ENCODE measurements at places on chromosomes 5 and 9. TPM values are rescaled to one million over a fixed set of nuclear protein-coding genes. Genes with fewer than 3 reads are reported as not detected.

The TAF11L5 gene
- not detected for total RNA-seq

GRCh38 chr5:50672663-50673062 lies 6.2 kb downstream of the PARP8 start:
- no peak for DNase-seq

GRCh38 chr9:19648672-19649071 lies 140.2 kb downstream of the SLC24A2 start:
- DNase-seq: no peak

DNA sequence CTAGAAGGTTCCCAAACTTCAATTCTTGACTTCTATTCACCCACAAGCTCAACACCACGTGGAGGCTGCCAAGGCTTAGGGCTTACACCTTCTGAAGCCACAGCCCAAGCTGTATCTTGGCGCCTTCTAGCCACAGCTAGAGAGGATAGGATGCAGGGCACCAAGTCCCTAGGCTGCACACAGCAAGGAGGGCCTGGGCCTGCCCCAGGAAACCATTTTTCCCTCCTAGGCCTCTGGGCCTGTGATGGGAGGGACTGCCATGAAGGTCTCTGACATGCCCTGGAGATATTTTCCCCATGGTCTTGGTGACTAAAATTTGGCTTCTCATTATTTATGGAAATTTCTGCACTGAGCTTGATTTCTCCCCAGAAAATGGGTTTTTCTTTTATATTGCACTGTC lies 112.5 kb downstream of the CPLANE1 start:
- DNase-seq: no peak

The FCN2 gene
- not detected for total RNA-seq

- DNase-seq: no peak
Measured at GRCh38 chr9:112241491-112241890, 66.4 kb upstream of the SUSD1 start.

- DNase-seq: no peak
Measured at GRCh38 chr5:6772886-6773285, 59.7 kb downstream of the TENT4A start.

DNA sequence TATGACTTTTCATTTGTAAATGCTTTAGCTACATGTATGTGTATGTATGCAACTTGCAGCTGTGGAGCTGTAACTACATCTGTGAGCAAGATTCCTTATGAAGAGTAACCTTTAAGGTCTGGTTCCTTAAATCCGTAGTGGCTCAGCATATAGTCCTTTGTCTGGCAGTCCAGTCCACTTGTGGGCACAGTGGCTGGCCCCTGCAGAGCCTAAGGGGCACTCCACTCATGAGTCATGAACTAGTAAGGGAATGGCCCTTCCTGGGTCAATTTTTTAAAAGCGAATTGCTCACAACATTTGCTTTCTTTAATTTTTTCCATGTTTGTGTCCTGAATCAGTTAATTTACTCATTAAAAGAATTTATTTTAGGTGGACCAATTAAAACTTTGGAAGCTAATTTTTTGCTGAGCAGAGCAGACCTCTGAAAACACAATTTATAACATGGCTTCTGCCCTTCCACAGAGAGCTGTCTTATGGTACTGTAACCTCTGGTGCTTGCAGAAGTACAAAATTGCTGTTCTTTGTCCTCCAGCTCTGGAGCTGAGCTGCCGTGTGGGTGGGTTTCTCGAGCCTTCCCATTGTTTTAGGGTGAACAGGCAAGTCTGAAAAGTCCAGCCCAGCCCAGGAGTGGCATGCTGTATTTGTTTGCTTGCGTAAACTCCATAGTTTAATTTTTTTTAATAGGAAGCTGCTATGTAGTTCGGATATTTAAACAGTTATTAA lies 110.1 kb downstream of the MVB12B start:
- DNase-seq: no peak

- no peak for DNase-seq
Measured at GRCh38 chr5:68151812-68152211, 63.7 kb upstream of the PIK3R1 start.

The CCDC171 gene
- total RNA-seq: 0.63 TPM
